ENCODE measurements at places on chromosomes 16 and 17. TPM values are rescaled to one million over a fixed set of nuclear protein-coding genes. Genes with fewer than 3 reads are reported as not detected.

TBC1D3H gene
- not detected for total RNA-seq

- peaks cover 25% of the 10 kb centered on the region for H3K36me3 ChIP-seq
- H3K27ac ChIP-seq: no peak overlapping the region
- peak; percentile 24 for DNase-seq
- no peak overlapping the region for H3K4me3 ChIP-seq
- no peaks in the 10 kb centered on the region for H3K27me3 ChIP-seq
These were observed 4.5 kb downstream of the NBR1 start for GRCh38 chr17:43175213-43176118.

ZFHX3 gene
- 5.9 TPM for total RNA-seq

TBC1D3K gene
- total RNA-seq: not detected

DNA sequence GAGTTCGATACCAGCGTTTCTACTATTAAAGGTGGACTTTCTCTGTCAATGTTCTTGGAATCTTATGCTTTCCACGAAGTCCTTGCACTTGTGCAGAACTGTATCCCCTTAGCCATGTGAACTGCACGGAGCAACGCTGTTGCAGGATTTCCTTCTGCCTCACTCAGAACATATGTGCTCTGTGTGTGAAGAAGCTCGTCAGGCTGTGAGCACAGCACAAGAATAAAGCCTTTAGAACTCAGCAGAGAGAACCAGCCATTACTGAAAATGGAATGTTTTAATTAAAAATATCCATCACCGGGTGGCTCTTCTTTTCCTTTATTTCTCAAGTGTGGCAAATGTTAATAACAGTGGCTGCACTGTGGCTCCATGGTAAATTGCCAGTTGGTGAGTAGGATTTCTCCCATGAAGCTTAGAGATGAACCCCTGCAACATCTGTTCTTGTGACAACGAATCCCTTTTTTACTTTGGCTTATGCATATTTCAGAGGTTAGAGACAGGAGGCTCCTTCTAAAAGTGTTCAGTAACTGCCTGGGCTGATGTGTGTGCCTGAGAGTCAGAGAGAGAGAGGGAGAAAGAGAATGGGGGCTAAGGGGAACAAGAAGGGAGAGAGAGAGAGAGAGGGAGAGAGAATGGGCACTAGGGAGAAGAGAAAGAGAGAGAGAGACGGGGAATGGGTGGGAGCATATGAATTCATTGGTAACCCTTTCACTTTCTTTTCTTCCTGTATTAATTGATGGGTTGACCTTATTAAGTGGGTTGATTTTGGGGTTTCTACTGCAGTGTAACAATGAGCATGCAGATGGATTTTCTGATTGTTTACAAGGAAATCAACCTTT is 50.0 kb downstream of the RPTOR start:
- H3K27ac ChIP-seq: no peak overlapping the region
- no peaks in the 10 kb centered on the region for H3K27me3 ChIP-seq
- H3K4me3 ChIP-seq: no peak overlapping the region
- peak; percentile 49 for DNase-seq
- peaks cover 17% of the 10 kb centered on the region for H3K4me1 ChIP-seq

SLC43A2 gene
- total RNA-seq: 3.8 TPM

- no peak overlapping the region for H3K4me3 ChIP-seq
- no peaks in the 10 kb centered on the region for H3K27me3 ChIP-seq
- DNase-seq: peak; percentile 13
- H3K27ac ChIP-seq: no peak overlapping the region
These were observed 140.7 kb downstream of the KATNIP start for GRCh38 chr16:27690608-27691007.

CD300A gene
- 2.5 TPM for total RNA-seq

All from muscle of leg (tissue), 16 donors.